Heart right ventricle (tissue), 16 donors: ENCODE measurements at places on chromosomes 3 and 15.

GRCh38 chr15:54374184-54374952 is 396.1 kb downstream of the UNC13C start:
- no peak for DNase-seq

GRCh38 chr3:57937092-57937491 is 71.1 kb upstream of the FLNB start:
- no peak for DNase-seq

GRCh38 chr15:73165435-73165834 is 113.2 kb downstream of the NEO1 start:
- no peak for DNase-seq

GRCh38 chr3:14110699-14111098 is 14.0 kb downstream of the CHCHD4 start:
- no peak for DNase-seq

- DNase-seq: no peak
These were observed 4.4 kb downstream of the NAA50 start for GRCh38 chr3:113741620-113742019.

GRCh38 chr3:38147421-38147820 is 9.0 kb downstream of the MYD88 start:
- DNase-seq: no peak

DNA sequence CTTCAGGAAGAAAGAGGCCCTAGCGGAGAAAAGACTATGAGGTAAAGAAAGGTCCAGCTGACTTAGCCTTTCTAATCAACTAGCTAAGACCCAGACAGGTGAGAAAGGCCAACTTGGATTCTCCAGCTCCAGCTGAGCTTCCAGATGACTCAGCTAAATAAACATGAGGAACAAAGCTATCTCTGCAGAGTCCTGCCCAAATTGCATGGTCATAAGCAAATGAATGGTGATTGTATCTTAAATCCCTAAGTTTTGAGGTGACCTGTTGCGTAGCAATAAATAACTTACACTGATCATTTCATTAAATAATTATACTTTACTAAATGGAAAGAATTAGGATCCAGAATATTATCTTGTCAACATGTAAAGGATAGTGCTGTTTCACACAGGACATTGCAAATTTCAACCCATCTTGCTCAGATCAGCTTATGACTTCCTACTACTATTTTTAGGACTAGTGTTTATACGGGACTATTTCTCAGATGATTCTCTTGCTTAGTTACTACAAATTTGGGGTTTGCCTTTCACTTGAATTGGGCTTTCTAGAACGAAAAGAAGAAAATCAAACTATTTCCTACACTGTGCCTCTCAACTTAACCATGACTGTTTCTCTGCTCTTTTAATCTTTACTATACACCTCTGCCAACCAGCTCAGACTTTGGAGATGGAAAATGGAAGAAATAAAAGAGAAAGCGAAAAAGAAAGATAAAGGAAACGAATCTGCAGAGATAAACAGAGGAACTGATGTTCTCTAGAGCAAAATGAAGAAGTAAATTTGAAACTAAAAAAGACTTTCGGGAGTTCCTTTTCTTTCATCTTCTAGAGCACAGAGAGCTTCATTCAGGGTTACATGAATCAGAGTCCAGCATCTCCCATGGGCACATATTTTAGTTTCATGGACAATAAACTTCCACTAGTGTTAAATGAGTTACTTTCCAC is 6.6 kb upstream of the ADGRG7 start:
- DNase-seq: no peak

DNA sequence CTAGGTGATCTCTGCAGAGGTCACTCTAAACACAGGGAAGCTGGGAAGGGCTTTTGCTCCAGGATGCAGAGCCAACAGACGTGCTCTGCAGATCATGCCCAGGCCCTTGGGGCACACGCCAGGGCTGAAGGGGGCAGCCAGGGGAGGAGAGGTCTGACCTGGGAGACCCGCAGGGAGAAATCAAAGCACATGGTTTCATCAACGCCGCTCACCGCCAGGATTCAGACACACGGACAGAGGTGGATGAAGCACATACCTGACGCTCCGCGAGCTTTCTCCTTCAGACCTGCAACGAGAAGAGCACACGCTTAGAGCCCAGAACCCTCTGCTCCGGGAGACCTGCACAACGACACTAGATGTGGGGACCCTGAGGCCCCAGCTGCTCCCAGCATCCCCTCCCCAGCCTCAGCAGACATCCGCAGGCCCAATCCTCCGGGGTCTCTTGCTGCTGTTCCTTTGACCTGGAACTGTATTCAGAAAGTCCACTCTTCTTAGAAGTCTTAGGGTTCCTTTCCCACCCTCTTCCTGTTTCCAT is 90.7 kb upstream of the IQSEC1 start:
- no peak for DNase-seq

DNA sequence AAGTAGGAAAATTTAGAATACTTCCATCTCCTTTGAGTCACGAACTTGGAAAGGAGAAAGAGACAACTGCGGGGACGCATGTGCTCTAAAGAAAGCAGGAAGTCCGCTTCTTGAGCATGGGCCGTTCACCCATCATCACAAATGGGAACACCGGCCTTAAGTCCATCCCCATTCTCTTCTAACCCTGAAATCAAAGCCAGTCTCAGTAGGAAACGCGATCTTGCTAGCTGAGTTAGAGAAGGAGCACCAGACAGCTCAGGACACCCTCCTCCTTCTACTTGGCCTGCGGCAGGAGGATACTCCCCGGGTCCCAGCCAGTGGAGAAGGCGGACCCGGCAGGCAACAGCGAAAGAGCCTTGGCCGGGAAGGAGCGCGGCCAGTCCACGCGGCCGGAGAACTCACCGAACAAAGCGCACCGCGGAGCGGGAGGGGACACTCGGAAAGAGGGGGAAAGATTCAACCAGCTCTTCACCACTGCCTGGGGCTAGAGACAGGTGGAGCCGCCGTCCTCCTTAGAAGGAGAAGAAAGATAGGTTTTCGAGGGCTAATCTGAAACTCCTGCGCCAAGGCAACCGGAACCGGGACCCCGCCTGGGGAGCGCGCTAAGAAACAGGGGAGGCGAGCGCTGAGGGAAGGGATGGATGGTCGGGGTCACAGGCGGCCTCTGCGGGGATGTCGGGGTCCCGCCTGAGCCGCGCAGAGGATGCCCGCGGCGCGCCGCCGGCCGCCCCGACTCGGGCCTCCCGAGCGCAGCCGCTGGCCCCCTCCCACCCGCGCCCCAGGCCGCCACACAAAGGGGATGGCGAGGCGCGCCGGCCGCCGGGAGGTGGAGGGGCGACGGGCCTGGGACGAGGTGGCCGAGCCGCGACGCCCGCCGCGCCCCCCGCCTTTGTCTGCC is 818 bp downstream of the SLC4A7 start:
- DNase-seq: peak; percentile 37

GRCh38 chr15:33985751-33986150 is 17.5 kb downstream of the CHRM5 start:
- no peak for DNase-seq

GRCh38 chr15:92903631-92903965 is 3.5 kb downstream of the CHD2 start:
- DNase-seq: no peak

- DNase-seq: no peak
These were observed 11.4 kb downstream of the TM4SF1 start for GRCh38 chr3:149366031-149366430.

GRCh38 chr15:31004220-31004733 is 12.8 kb upstream of the MTMR10 start:
- peak; percentile 33 for DNase-seq

- no peak for DNase-seq
These were observed 6.0 kb downstream of the DIPK2A start for GRCh38 chr3:143977341-143978262.

GRCh38 chr15:57281321-57281720 is 95.0 kb upstream of the CGNL1 start:
- no peak for DNase-seq

DNA sequence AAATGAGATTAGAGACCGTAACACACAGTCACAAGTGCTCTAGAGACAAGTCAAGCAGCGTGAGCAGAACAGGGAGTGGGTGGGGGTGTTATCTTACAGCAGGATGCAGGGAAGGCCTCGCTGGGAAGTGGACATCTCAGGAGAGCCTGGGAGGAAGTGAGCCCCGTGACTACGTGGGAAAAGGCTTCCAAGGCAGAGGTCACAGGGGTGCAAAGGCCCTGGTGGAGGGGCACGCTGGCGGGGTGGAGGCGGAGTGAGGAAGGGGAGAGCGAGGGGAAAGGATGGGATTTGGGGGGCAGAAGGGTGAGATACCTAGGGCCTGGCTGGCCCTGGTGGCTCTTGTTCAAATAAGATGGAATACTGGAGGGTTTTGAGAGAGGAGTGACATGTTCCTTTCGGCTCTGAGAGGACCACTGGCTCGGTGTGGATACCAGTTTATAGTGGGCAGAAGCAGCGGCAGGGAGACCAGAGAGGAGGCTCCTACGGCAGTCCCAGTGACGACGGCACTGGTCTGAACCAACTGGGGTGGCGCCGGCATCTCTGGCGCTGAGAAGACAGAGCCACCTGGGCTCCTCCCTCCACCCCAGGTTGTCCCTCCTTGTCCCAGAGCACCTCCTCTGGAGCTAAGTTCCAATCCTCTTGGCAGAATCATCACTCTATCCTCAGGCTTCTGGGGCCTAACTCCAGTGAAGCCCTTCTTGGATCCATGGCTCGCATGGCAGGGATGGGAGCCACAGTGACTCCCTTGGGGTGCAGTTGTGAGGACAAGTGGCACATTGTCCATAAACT is 266.2 kb upstream of the LYSMD4 start:
- no peak for DNase-seq

- DNase-seq: no peak
These were observed 135.9 kb downstream of the RSL24D1 start for GRCh38 chr15:55060836-55061235.

GRCh38 chr15:49842031-49842730 is 221.3 kb downstream of the DTWD1 start:
- no peak for DNase-seq

DNA sequence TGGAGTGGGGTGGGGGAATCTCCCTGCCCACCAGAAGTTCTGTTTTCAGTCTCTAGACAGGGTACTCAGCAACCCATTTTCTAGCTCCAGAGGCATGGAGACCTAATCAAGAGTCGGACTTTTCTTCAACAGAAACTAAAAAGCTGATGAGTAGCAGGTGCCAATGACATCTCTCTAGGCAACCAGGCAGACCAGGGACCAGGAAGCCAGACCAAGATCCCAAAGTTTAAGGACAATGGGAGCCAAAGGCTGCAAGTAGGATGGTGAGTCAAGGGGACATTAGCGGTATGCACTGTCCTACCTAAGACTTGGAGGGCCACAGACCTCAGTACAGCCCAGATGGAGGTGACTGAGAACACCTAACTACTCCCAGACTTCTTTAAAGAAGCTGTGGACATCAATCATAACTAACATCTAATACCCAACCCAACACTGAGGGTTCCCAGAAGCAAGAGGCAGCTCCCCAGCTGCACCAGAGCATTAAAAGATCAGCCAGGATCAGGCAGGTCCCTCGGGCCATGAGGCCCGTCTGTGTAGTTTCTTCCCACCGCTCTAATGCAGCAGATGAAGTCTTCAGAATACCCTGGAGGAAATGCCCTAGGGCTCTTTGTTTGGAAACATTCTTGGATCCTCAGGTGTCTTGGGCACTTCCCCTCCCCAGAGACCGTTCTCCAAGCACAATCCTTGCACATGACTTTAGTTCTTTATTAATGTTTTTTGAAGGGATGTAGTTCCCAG is 979 bp downstream of the CCDC71 start:
- DNase-seq: no peak

DNA sequence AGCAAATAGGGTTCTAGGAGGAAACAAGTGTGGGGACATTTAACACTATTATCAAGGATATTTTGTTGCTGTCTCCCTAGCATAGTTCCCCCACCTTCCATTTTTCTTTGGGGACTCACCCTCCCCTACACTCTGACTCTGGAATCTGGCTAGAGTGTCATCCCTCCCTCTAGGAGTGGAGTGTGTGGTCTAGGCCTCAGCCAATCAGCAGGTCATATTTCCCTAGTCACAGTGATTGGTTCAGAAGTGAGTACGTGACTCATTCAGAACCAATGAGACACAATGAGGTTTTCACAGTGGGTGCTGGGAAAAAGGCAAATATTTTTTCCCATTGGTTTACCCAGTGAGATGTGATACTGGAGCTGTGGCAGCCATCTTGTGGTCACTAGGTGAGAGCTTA is 234.4 kb downstream of the SHQ1 start:
- DNase-seq: no peak

DNA sequence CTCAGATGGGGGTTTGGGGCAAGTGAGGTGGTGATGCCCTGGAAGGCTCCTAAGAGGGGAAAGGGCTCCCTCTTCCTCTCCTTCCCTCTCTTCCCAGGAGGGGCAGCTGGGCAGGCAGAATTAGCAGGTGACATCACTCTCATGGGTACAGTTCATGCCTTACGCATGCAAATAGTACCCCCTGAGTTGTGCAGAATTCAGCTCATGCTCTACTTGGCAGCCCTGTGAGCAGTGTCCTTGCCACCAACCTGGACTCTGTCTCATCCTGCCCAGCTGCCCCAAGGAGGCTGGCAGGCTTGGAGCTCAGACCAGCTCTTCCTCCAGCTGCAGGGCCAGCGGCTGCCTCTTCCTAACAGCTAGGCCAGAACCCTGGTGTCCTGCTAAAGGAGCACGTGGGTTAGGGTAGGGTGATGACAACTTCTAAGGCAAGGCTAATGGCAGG is 3.3 kb downstream of the CHAC1 start:
- DNase-seq: no peak

GRCh38 chr3:95460274-95460673 is 1354.1 kb upstream of the EPHA6 start:
- peak; percentile 21 for DNase-seq

DNA sequence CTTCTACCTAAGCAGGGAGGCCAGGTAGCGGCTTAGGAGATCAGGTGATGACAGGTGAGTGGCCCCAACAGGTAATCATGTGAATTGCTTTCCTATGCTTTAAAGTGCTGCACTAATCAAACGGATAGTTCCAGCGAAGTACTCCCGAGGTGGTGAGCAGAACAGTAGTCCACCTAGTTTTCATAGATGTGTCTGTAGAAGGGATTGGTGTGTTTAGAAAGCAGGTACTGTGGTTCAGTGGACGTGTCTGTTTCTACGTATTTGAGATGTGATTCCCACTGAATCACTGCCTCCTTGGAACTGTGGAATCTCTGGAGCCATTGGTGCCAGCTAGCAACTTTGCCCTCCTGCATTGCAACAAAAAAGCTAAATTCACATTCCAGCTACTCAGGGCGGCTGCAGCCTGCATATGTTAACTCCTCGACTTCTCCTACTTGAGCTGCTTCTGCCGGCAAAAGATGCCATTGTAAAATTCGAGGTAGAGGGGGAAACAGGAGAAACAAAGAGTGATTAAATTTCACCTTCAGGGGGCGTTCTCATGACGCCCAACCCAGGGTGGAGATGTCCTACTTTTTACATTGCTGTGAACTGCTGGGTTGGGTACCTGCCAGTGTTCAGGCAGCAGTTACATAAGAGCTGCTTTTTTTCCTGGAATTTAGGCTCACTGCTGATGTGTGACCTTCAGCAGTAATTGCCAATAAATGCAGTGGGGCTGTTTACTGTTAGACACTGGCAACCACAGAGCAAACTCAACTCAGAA is 227.3 kb downstream of the ITPR1 start:
- DNase-seq: peak; percentile 87

DNA sequence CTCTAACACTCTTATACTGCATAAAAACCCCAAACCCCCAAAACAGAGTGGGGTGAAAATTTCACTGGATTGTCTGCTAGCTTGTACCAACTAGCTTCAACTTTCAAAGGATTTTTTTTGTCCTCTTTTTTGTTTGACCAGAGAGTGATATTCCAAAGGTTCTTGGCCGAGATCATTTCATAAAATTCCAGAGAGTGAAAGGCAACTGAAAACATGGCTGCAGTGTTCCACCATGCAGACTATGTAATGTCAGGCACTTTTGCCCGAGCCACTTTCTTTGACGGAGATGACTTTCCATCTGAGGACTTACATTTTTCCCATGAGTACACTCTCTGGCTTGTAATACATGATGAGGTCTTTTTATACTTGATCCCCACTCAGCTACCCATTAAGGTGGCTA is 107.5 kb downstream of the TIGIT start:
- DNase-seq: no peak
